ENCODE measurements at places on chromosomes 4 and X.
A peak's percentile ranks its signal among the peaks of the same experiment; 100 is the strongest.

DNA sequence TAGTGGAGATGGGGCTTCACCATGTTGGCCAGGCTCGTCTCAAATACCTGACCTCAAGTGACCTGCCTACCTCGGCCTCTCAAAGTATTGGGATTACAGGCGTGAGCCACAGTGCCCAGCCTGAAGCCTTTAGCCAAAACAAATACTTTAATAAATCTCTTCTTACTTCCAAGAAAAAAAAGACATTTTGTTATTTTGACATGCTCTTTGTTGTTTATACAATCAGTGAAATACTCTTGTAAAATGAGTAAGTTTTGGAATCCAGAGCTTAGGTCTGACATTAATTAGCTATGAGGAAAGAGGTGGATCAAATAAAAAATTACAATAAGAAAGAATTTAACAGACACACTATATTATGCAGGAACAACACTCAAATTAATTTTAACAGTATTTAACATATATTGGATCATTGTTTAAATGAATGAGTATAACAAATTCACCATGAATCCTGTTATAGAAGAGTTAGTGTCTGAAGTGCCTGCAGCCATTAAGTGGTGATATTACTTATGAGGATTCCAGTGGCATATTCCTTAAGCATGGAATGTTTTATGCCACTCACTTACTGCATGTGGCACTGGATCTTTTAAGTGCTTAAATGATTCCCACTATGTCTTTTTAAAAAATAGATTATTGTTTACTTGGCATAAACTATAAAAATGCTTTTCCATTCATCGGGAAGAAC is 260.1 kb upstream of the GIMD1 start:
- no peak for DNase-seq

- no peak for DNase-seq
These were observed 28.9 kb downstream of the ATP2B3 start for GRCh38 chrX:153546386-153546785.

DNA sequence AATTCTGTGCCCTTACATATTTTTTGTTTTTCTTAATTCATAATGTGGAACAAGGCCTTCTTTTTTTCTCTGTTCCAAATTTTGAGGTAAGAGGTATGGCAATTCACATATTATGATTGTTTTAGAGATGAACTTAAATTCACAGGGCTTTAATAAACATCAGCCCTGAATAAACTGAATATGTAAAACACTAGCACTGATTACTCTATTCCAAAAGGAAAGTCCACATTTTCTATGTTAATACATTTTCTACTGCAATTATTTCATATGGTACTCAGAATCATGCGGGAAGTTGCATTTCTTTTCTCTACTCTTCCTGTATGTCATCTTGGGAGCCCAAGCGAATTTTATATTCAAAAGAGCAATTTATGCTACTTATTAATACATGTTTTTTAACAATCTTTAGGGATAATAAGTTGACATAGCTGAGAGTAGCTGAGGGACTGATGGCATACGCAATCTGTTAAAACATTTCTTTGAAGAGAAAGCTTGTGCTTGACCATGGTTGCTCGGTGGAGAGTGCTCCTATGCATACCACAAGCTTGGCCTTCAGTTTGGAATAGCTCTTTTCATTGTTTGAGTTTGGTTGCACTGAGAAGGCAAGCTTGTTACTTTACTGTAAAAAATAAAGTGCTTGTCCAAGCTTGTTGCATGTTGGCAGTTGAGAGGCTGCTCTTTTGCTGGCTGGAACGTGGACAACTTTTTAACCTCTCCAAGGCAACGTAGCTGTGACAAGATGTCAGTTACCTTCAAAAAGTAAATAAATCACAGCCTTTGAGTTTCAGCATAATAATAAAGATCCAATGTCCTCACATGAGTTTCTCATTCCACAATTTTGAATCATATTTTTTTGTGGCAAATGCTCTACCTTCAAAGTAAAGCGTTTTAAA is 196.3 kb upstream of the SPRY1 start:
- DNase-seq, result no peak

GRCh38 chrX:85992811-85993229 is 54.5 kb downstream of the CHM start:
- DNase-seq, result peak; percentile 7

GRCh38 chr4:110742143-110742542 is 119.3 kb upstream of the PITX2 start:
- DNase-seq, result no peak

DNA sequence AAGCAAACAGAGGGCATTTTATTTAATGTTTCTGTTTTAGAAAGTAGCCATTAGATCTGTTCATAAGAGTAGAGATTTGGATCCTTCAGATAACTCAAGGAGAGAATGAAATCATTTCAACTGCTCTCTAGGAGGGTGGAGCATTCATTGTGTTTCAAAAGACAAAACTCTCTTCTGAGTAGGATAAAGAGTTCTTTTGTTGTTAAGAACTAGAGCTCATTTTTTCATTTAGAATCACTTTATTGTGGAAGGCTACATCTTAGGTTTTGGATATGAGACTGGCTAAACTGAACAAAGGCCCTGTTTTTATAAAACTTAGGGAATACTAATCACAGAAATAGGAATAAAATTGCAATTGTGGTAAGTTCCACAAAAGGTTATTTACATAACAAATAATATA is 193.9 kb upstream of the PCDH10 start:
- no peak for DNase-seq

GRCh38 chrX:97867266-97867665 is 983.6 kb downstream of the RPA4 start:
- DNase-seq, result no peak

GRCh38 chr4:128220286-128221235 is 67.1 kb downstream of the PGRMC2 start:
- DNase-seq, result peak; percentile 56

- no peak for DNase-seq
These were observed 23.5 kb upstream of the BCORL1 start for GRCh38 chrX:129958814-129959492.

GRCh38 chrX:5528057-5528456 is 700.6 kb downstream of the NLGN4X start:
- DNase-seq, result no peak

GRCh38 chr4:52250154-52250553 is 199.1 kb downstream of the SPATA18 start:
- no peak for DNase-seq

GRCh38 chr4:8340781-8341241 is 71.3 kb downstream of the HTRA3 start:
- DNase-seq, result no peak

DNA sequence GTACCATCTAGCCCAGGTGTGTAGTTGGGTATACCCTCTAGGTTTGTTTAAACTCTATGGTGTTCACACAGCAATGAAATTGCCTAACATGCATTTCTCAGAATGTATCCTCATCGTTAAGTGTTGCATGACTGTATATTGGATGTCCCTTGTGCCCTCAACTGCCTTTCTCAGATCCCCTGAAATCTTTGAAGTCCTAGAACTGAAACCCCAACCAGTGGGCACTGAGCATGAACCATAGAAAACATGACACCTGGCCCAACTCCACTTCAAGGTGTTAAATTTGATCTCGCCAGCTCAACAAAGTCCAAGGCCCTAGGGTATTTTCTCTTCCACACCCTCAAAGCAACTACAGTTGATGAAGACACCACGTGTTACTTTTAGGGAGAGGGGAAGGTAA is 35.6 kb downstream of the GPR143 start:
- no peak for DNase-seq

- no peak for DNase-seq
These were observed 51.0 kb downstream of the AGA start for GRCh38 chr4:177391287-177391686.

DNA sequence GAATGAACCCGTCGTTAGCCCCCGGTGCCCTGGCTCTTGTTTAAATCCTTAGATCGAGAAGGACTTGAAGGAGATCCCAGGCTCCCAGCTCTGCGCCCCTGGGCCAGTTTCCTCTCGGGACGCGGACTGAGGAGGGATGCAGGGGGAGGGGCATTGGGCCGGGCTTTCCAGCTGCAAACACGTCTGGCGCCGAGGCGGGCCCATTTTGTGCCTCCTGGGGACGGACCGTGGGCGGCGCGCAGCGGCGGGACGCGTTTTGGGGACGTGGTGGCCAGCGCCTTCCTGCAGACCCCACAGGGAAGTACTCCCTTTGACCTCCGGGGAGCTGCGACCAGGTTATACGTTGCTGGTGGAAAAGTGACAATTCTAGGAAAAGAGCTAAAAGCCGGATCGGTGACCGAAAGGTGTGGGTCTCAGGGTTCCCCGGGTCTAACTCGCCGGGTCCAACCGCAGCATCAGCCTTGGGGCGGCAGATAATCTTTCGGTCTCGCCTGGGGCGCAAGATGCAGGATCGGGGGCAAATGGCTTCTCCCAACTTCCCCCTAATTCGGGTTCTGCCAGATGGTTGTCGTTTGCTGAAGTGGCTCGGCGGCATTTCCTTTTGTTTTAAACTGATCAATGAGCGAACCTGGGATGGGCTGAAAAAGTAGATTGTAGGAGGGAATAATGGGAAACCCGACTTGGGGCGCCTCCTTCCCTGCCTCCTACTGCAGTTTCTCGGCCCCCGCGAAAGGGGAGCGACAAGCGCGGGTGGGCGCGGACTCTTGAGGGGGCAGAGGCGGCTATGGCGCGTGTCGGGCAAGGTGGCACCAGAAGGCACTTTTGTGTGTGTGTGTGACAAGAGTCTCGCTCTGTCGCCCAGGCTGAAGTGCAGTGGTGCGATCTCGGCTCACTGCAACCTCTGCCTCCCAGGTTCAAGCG is 2.9 kb downstream of the PDGFRA start:
- peak; percentile 70 for DNase-seq

GRCh38 chr4:3244747-3245146 is 4.2 kb upstream of the MSANTD1 start:
- no peak for DNase-seq

- DNase-seq, result no peak
These were observed 189.8 kb downstream of the PPP3CA start for GRCh38 chr4:101157415-101158133.

GRCh38 chr4:91422011-91422410 is 881.8 kb upstream of the GRID2 start:
- DNase-seq, result no peak

- DNase-seq, result no peak
These were observed 775 bp downstream of the AMOT start for GRCh38 chrX:112839856-112840255.

GRCh38 chr4:138835832-138836533 is 179.6 kb upstream of the NOCT start:
- DNase-seq, result no peak

- no peak for DNase-seq
These were observed 9.5 kb downstream of the FBXO8 start for GRCh38 chr4:174273930-174274329.

- DNase-seq, result no peak
These were observed 54.1 kb downstream of the SYTL5 start for GRCh38 chrX:38060331-38060878.

DNA sequence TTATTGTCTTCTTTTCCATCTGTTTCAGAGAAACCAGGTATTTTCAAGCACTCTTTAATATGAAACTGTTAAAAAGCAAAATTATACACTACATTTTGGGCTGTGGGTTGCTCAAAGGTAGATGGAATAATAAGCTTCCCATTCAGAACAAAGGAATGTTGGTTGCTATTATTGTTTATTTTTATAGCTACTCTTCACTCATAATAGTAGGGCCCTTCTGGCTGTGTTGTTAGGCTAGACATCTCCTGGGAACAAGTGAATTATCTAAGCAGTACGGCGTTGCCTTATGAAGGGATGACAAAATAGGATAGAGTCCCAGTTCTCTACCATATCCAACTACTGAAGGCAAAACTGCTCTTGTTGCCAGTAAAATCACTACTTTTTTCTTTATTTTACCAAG is 34.2 kb downstream of the TENM3 start:
- no peak for DNase-seq

DNA sequence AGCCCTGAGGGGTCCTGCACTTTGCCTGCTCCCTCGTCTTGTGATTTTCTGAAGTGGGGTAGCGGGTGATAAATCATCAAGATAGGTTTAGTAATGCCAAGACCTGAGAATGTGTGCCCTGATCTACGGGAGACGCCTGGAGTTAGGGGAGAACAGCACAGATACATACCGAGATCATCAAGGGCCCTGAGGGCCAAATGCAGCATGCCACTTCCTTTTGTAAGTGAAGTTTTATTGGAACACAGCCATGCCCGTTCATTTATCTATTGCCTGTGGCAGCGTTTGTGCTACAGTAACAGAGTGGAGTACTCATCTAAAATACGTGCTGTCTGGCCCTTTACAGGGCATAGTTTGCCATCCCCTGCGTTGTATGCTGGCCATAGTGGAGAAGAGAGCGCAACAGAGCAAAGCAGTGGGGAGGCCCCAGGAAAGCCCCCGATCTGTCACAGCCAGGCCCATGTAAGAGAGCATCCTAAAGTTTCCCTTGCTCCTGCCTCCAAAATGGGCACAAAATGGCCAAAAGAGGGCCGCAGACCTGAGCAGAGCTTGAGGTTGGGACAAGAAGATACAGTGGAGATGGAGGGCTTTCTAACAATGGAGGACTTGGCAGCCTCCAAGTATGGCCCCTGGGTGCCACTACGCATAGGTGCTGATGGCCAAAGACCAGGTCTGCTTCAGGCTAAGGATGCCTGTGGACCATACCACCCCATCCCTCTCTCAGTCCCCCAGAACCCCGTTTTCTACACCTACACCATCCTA is 167.0 kb downstream of the SMIM20 start:
- DNase-seq, result no peak

DNA sequence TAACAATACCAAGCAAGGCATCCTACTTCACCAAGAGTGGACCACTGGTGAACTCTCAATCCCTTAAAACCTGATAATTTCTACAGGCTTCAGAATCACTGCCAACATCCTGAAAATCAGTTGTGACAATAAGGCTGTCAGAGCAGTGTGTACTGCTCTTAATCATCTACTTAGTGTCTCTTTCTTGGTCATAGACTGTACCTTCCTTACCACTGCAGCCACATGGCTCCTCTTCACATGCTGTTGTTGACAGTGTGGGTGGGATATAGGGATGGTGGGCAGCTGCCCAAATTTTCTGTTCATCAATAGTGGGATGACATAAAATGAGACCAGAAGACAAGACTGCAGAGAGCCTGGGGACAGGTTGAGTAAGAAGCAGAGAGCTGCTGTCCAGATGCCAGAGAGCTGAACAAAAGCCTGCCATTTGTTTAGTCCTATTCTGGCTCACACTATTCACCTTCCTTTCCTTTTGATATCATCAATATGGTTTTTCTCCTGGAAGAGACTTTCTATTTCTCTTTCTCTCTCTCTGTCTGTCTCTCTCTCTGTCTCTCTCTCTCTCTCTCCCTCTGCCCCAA is 178.9 kb downstream of the MGST2 start:
- no peak for DNase-seq

DNA sequence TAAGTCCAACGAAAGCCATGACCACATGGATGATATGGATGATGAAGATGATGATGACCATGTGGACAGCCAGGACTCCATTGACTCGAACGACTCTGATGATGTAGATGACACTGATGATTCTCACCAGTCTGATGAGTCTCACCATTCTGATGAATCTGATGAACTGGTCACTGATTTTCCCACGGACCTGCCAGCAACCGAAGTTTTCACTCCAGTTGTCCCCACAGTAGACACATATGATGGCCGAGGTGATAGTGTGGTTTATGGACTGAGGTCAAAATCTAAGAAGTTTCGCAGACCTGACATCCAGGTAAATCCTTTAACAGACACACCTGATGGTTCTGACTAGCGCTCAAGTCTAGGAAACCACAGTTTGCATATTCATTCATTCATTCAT is 6.0 kb downstream of the SPP1 start:
- no peak for DNase-seq

- peak; percentile 5 for DNase-seq
These were observed 153.1 kb downstream of the NPNT start for GRCh38 chr4:106048250-106048971.

GRCh38 chr4:8928074-8928473 is 56.4 kb upstream of the HMX1 start:
- DNase-seq, result no peak

GRCh38 chr4:70426789-70427188 is 29.0 kb downstream of the OPRPN start:
- DNase-seq, result no peak
